ENCODE measurements at places on chromosomes 5 and 9. TPM values are rescaled to one million over a fixed set of nuclear protein-coding genes. Genes with fewer than 3 reads are reported as not detected.

DNA sequence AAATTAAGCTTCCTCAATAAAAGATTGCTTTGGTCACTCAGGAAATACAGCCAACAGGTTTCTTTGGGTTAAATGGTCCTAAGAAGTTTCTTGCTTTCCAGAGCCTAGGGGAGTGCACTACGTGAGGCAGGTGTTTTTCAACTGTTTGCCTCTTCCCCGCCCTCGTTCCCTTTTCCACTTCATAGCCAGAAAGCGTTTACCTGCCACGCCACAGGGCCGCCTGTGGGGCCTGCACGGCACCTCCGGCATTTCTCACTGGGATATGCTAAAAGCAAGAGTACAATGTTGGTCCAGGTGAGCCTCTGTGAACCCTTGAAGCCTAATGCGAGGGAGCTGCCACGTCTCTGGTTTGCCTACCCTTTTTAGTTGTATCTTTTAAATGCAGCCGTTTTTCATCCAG, 167.6 kb upstream of the OTULINL start:
- DNase-seq = no peak

DNA sequence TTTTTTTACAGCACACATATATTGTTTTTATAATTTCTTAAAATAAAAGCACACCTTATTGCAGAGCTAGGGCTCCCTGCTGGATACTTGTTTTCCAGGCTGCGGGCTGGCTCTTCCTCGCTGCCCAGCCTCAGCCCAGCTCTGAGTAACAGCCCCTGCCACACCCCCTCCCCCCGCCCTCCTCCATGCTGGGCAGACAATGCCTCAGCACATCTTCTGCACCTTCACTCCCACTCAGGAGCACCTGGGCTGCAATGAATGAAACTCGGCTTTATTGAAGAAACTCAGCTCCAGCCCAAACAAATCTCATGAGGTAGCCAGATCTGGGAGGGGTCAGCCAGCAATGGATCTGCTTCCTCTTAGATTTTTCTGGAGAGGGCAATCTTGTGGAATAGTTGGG, 9.5 kb downstream of the IL9 start:
- no peak for DNase-seq

DNA sequence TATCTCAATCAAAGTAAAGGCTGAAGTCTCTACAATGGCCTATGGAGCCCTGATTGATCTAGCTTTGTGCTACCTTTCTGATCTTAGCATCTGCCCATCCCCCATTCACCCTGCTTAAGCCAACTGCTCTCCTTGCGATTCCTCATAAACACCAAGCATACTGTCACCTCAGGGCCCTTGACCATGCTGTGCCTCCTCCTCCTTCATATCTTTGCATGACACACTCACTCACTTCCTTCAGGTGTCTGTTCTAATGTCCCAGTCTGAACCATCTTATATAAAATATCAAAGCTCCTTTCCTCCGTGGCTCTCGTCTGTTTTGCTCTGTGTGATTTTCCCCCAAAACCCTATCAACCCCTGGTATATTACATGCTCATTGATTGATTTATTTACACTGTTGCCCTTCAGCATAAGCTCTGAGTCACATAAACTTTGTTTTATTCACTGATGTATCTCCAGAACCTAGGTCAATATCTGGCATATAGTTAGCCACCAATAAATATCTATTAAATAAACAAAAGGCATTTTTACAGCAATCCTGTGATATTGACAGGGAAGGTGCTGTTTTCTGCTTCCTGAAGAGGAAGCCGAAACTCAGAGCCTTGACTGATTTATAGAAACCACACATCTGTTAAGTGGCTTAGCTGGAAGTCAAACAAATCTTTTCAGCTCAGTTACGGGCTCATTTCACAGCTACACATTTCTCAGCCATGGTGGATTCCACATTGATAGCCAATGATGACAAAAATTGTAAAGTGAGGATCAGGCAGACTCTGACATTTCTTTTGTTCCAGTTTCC, 103.6 kb downstream of the BOD1 start:
- DNase-seq = no peak

DNA sequence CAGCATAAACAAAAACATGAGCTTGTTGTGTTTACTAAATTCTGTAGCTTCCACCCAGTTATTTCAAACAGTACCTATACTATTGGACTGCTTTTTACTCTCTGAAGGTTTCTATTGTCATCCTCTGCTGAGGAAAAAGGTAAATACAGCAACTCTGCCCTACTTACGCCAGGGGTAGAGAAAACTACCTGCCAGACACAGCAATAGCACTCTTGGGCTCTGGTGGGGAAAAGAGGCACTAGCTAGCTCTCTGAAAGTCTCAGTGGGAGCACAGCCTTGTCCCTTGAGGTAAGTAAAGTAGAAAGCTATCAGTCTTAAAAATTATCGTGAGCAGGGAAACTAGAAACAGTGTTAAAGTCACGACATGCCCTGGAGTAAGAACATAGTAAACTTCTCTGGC, 3.7 kb downstream of the HCN1 start:
- no peak for DNase-seq

DNA sequence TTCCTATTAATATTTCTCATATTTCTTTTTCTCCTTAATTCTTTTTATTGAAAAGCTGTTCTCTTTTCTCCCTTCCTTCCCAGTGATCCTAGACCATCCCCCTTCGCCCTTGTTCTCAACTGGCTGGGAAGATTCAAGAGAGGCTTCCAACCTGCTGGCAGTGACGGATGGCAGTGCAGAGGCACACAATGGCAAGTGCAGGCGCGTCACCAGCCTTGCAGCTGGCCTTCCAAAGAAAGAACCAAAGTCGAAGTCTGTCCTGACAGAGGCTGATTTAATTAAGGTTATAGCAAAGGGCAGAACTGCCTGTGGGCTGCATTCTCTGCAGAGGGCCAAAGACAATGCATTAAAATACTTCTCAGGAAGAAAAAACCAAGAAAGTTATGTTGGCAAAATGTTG, 7.4 kb downstream of the CEMIP2 start:
- DNase-seq = no peak

BHMT2 gene
- total RNA-seq = 0.27 TPM

ARID3C gene
- total RNA-seq = not detected

GRCh38 chr9:137141976-137142936, 3.3 kb downstream of the GRIN1 start:
- no peak for DNase-seq

DNA sequence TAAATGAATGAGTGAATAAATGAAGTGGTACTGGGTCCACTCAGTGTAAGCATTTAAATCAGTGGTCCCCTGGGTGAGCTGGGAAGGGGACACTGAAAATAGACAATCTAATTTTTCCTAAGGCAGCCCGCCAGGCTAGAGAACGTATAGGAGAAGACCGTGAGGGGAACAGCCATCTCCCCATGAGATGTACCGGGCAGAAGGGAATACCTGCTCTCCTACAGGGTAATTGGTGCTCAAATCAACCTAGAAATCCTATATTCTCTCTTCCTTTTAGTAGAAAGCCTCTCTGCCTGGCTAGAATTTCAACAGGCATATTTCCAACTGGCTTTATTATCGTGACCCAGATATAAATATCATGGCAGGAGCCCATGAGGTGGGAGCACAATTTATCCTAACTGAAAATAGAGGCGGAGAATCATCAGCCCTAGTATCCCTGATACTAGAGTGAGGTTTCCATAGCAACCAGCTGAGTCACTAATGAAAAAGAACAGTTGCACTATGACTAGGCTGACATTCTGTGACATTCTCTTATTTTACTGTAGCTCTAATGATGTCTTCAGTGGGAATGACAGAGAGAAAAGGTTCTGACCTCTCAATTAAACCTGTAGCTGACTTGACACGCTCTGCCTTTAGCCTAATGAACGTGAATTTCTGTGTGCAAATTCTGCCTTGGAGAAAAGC, 96.5 kb upstream of the CAST start:
- no peak for DNase-seq

TJP2 gene
- 34.7 TPM for total RNA-seq

URM1 gene
- 28.5 TPM for total RNA-seq

SARDH gene
- 10.5 TPM for total RNA-seq

DNA sequence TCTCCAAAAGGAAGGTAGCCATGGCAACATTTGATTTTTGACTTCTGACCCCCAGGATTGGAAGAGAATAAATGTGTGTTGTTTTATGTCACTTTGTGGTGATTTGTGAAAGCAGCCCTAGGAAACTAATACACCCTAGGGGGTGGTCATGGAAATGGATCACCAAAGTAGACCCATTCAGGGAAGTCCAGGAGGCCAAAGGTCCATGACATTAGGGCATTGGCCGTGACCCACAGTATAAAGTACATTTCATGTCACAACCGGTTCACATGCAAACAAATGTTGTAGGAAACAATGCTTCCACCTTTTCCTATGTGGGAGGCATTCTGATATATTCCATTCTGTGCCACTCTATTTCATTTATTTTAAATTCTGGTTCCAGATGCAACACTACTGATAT, 128.4 kb downstream of the ADAMTS12 start:
- DNase-seq = no peak

CARTPT gene
- not detected for total RNA-seq

- DNase-seq = no peak
Observed at GRCh38 chr9:135081731-135082130, 5.7 kb upstream of the OLFM1 start.
